ENCODE measurements at places on chromosomes 3 and 15.

DNA sequence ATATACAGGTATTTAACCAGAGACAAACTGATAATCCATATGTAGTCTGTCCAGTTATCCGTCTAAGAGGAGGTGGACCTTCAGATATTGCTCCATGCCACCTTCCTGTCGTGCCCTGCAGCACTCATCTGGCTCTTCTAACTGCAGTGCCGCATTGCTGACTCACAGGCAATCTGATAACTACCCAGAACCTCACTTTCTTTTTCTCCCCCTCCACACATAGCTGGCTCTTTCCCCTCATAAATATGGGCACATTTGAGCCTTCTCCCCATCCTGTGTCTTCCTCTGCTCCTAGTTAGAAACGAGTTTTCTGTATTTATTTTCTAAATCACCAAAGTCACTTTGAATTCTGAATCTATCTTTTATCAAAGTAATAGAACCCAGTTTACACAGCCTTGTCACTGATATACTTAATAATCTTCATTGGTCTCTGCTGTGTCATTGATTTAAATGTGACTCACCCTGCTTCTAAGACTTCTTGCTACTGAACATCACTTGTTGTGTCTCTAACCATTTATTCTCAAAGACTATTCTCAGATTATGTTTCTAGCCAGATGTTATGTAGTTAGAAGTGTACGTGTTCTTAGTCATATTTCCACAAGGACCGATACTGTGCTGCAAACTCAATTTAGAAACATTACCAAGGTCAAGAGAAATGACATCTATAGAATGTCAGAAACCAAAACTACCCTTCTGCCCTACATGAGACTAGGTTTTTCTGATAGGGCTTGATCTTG lies 17.4 kb upstream of the KCNMB2 start:
- no peak for DNase-seq

DNA sequence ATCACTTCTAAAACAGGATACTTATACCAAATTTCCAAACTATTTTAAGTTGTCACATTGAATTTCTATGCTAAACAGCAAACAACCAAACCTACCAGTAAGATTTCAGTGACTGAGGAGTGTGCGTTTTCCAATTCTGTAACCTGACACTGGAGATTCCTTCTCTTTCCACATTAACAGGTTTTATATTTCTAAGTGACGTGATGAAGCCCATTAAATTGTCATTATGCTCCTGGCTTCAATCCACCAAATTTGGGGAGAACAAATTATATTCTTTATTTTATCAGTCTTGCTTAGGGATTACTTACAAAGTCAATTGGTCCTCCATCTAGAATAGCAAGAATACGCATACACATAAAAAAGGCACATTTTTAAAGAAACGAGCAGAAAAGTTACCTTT lies 764.8 kb upstream of the NR2F2 start:
- no peak for DNase-seq

- DNase-seq, result no peak
Measured at GRCh38 chr3:51378726-51379125, 6.4 kb upstream of the MANF start.

- DNase-seq, result no peak
Measured at GRCh38 chr3:194638991-194639605, 5.9 kb upstream of the TMEM44 start.

- DNase-seq, result no peak
Measured at GRCh38 chr3:177751770-177752169, 554.5 kb upstream of the TBL1XR1 start.

GRCh38 chr3:189300345-189300744 lies 128.6 kb downstream of the TPRG1 start:
- no peak for DNase-seq

- no peak for DNase-seq
Measured at GRCh38 chr3:138468886-138469285, 34.5 kb downstream of the ESYT3 start.

- no peak for DNase-seq
Measured at GRCh38 chr3:167983583-167983982, 112.1 kb downstream of the GOLIM4 start.

GRCh38 chr15:94077938-94078337 lies 153.4 kb upstream of the MCTP2 start:
- no peak for DNase-seq

DNA sequence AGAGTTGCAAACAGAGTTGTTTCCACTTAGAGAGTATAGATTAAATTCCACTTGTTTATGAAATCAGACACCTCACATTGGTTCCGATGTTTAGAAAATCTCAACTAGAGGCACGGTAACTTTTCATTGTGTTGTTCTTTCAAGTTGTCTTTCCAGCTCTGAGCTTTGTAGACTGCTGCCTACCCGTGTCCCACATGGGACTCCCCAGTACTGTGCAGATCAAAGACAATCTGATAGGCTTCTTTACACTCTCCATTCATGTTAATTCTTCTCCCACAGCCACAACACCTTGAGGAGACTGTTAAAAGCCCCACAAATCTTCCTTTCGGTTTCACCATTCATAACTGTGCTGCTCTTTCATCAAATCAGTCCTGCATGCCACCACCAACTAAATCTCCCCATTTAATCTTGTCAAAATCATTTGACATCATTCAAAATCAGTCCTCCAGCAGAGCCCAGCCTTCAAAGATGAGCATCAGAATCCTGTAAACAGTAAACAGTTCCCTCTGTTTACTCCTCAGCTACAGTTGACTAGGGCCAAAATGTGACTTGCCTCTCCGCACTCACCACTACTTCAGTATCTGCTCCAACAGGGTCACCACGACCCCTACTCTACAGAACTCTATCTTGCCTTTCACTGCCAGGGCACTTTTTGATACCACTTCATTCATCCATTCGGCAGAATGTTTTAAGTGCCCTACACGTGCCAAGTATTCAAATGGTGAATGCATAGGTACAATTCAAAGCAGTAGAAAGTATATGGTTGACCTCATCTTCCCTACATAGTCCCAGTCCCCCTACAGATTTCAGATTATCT lies 8.3 kb downstream of the ANXA2 start:
- no peak for DNase-seq

DNA sequence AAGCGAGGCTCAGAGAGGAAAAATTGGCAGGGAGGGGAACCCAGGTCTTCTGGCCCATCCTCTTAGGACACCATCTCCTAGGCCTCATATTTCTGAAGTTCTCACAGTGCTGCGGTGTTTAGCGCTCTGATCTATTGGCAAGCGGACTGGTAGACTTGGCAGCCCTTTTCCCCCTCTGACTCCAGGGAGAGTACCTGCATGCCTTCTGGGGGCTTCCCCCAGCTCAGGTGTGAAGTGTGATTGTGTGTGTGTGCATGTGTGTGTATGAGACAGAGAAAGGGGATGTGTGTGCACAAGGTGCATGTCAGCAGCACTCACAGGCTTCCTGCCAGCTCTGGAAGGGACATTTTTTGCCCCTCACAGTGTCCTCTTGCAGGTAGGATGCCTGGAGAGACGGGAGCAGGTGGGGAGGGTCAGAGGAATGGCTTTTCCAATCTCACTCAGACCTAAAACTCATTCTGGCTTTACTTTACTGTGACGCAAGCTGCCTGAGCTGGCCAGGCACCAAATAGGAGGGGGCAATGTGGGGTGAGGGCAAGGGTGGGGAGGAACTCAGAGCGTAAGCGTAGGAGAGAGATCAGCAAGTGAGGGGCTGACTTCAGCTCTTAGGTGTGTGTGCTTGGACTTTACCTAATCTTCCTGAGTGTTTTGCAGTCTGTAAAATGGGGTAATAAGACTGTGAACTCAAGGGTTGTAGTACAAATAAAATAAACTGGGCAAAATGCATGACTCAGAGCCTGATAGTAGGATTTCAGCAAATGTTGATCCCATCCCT lies 4.0 kb upstream of the IL17RE start:
- no peak for DNase-seq

DNA sequence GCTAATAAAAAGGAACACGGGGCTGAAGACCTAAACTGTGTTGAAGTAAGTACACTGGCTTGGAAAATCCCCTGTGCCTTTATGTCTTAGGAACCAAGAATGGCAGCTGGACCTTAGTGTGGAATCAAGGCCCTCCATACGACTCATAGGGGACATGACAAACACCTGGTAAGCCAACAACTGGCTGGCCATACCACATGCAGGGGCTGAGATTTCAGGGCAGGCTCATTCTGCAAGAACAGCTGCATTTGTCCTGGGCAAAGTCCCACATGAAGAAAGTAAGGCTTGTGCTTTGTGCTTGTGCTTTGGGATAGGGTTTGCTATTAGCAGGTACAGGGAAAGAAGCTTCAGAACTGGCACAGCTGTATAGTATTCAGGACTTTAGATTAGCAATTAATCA lies 18.0 kb downstream of the ETV5 start:
- DNase-seq, result no peak

DNA sequence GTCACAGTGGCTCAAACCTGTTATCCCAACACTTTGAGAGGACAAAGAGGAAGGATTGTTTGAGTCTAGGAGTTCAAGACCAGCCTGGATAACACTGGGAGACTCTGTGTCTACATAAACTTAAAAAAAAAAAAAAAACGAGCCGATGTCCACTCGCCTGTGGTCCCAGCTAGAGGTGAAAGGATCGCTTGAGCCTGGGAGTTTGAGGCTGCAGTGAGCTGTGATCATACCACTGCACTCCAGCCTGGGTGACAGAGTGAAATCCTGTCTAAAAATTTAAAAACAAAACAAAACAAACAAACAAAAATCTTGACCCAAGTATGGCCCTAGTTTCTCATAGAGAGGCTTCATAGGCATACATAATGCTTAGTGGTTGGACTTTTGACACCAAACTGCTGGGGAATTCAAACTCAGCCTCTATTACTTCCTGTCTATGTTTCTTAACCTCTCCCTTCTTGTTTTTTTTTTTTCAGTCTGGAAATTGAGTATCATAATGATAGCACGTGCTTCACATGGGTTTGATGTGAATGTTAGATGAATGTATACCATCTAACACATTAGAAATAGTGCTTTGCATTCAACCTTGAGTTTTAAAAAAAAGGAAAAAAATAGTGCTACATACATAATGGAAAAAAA lies 46.4 kb upstream of the CAPN7 start:
- no peak for DNase-seq

GRCh38 chr3:117550766-117551165 lies 841.2 kb downstream of the TUSC7 start:
- no peak for DNase-seq

- no peak for DNase-seq
Measured at GRCh38 chr3:194811118-194811517, 125.4 kb downstream of the FAM43A start.

- no peak for DNase-seq
Measured at GRCh38 chr3:128188326-128188725, 35.0 kb downstream of the EEFSEC start.

- DNase-seq, result no peak
Measured at GRCh38 chr15:58527573-58528187, 95.9 kb downstream of the LIPC start.

DNA sequence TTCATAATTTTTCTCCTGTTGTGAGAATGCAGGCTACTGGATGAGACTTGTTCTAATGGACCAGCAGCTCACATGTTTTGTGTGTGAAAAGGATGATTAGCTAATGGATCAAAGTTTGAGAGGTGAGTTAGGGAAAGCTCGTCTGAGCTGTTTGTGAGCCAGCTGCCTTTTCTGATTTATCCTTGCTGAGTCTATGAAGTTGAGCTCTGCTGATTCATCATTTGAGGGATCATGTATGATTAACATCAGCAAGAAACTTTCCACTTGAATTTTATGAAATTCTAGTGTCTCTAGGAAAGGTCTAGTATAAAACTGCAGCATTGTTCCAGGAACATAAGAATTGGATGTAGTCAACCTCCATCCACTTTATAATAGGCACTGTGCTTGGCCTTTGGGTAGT lies 698.7 kb downstream of the NTRK3 start:
- no peak for DNase-seq

DNA sequence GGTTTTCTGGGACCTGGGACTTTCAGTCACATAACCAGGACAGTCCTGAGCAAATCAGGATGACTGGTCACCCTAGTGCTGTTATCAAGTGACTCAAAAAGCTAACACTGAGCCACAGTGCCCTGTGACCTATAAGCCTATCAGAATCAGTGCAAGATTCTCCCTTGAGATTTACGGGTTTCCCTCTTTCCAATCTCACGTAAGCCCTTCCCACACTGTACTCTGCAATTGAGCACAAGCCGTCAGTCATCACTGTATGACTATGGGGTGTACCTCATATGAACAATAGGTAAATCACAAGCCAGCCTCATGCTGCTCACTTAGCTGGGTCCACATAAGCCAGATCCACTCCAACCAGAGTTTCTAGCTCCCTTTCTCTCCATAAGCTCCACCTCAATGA lies 21.0 kb upstream of the CLDN18 start:
- no peak for DNase-seq

GRCh38 chr3:158820521-158820920 lies 18.7 kb downstream of the MFSD1 start:
- no peak for DNase-seq

GRCh38 chr3:35486295-35486694 lies 153.0 kb upstream of the ARPP21 start:
- DNase-seq, result no peak

DNA sequence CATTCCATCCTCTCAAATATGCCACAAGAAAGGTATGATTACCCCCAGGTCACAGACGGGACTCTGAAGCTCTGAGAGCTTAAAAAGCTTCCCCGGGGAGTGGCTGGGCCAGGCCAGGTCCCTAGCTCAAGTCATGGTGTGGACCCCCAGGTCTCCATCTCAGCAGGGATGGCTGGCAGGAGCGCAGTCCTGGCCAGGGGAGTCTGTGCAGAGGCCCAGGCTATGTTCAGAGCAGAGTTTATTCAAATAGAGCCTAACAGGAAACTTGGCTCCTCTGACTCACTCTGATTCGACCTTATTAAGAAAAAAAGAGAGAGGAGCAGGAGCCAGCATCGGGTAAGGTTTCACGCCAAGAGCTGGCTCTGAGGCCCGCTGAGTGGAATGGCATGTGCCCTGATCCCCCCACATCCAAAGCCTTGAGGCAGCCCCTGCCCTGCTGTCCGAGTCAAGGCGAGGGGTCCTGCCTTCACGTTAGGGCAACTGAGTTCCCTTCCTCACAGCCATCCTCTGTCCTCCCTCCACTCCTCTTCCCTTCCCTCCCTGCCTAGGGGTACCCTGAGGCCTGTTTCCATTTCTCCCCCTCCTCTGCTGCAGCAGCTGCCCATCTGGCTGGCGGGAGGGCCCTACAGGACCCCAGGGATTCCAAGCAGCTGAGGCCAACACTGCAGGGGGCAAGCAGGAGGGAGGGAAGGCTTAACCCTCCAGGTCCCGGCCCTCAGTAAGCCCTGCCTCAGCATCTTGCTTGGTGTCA lies 1.9 kb upstream of the LOXL1 start:
- DNase-seq, result no peak

GRCh38 chr3:57505901-57506300 lies 38.2 kb downstream of the DNAH12 start:
- DNase-seq, result no peak

- DNase-seq, result no peak
Measured at GRCh38 chr3:49702672-49703071, 13.3 kb downstream of the RNF123 start.

- DNase-seq, result no peak
Measured at GRCh38 chr15:70234256-70234905, 136.7 kb upstream of the TLE3 start.

GRCh38 chr3:172171396-172172075 lies 132.2 kb downstream of the FNDC3B start:
- no peak for DNase-seq

DNA sequence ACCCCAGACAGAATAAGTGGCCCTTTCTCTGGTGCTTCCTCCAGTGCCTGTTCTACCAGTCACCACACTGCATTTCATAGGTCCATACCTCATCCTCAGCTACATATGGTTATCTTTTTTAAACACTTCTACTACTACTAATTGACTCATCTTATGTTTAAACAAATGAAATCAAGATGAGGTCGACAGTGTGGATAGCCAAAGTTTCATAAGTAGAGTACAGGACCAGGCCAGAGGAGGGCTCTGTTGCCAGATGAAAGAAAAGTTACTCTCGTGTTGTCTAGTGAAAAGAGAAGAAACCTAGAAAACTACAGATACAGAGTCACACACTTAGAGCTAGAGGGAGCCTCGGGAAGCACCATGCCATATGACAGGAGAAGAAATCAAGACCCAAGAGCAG lies 296.1 kb downstream of the VPS13C start:
- DNase-seq, result no peak
